Glomerular endothelial cell (primary cell): ENCODE measurements at places on chromosomes 4 and X. TPM values are rescaled to one million over a fixed set of nuclear protein-coding genes. Genes with fewer than 3 reads are reported as not detected.

GRCh38 chrX:31223817-31224216 is 152.0 kb upstream of the FTHL17 start:
- no peak for DNase-seq

XPNPEP2 gene
- not detected in 2 replicates for total RNA-seq

DNA sequence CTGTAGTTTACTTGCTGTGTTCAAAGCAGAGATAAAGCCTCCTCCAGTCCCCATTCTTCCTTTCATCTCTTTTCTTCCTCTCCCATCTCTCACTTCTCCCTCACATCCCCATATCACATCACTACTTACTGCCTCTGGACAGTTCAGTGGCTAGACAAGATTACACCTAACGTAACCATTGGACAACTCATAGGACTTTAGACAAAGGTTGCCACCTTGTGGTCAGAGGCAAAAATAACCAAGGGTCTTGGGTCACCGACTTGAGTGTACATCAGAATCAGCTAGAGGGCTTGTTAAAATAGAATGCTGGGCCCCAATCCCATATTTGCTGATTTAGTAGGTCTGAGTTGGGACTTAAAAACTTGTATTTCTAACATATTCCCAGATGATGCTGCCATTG is 109.3 kb upstream of the DGKK start:
- peak; percentile 51 for DNase-seq

DNA sequence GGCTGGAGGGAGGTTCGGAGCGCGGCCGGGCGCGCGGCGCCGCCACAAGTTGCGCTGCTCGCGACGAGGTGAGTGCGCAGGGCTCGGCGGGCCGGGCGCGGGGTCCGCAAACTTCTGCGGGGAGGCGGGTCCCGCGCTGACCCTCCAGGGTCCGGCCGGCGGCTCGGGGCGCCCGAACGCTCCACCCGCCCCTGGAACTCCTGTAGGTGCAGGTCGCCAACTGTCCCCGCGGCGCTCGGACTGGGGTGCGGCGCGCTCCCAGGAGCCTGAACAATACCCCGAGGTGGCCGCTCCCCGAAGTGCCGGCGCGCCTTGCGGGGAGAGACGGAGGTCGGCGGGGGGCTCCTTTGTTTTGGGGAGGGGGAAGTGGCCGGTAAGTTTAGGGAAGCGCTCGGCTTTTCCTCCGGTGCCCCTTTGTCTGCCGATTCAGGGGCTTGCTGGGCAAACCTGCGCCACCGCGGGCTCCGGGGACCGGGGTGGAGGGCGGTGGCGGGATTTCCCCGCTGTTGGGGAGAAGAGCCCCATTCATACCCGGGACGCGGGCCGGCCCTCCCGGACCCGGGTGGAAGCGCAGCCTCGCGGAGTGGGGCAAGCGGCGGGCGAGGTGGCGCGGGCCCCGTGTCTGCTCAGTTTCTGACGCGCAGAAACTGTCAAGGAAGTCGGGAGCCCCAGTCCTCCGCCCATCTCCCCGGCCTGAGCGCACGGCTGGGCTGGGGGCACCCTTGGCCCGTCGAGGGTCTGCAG is 694 bp downstream of the TBL1X start:
- DNase-seq = no peak

GRCh38 chrX:41857670-41858069 is 65.7 kb downstream of the CASK start:
- DNase-seq = no peak

GRCh38 chrX:133970076-133970475 is 15.3 kb downstream of the GPC3 start:
- DNase-seq = no peak

RNF128 gene
- 0.47 and 1.1 TPM in 2 replicates for total RNA-seq
